CD14-positive monocyte (primary cell): ENCODE measurements at places on chromosomes 3 and 15.
A peak's percentile ranks its signal among the peaks of the same experiment; 100 is the strongest.

DNA sequence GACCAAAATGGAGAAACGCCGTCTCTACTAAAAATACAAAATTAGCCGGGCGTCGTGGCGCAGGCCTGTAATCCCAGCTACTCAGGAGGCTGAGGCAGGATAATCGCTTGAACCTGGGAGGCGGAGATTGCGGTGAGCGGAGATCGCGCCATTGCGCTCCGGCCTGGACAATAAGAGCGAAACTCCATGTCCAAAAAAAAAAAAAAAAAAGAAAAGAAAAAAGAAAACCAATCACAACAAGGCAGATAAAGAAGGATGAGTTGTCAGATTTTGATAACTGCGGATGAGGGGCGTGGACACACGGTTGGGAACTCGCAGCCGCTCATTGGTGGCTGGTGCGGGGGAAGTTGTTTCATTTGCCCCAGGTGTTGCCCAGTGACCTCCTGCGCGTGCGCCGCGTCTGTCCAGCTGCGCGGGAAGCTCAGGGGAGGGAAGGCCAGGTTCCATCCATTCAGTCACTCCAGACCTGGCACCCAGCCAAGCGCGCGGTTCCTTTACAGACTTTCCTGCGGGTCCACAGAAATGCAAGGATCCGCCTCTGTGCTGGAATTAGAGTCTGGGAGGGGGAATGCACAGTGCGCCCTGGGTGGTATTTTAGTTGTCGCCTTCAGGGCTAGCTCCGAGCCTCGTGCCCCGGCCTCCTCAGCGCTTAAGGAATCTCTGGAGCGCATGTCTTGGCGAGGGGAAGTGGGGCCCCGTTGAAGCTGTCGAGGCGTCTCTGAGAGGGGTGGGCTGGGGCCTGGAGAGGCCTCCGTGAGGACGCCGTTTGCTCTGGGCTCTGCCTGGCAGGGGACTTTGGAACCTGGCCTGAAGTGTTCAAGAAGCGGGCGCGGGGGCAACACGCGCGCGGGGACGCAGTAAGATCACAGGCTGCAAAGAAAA, 708 bp upstream of the GCHFR start:
- no peak for DNase-seq

DNA sequence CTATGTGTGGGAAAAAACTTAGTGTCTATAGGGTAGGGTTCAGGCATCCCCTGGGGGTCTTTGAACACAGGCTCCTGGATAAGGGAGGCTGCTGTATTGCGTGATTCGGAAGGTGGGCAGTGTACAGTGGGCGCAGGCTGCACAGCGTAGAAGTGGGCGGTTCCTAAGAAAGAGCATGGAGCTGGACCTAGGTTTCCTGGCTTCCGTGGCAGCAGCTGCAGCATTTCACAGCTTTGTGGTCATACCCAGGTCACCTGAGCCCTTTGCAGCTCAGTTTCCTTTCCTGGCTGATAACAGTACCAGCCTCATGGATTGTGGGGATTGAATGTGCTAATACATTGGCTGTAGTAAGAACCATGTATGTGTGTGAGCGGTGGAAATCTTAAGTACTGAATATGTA, 22.2 kb downstream of the CFAP100 start:
- no peak for DNase-seq

- no peak for DNase-seq
These were observed 6.3 kb upstream of the HES1 start for GRCh38 chr3:194129581-194130133.

- DNase-seq, result no peak
These were observed 196.4 kb downstream of the RORA start for GRCh38 chr15:61032600-61033286.

DNA sequence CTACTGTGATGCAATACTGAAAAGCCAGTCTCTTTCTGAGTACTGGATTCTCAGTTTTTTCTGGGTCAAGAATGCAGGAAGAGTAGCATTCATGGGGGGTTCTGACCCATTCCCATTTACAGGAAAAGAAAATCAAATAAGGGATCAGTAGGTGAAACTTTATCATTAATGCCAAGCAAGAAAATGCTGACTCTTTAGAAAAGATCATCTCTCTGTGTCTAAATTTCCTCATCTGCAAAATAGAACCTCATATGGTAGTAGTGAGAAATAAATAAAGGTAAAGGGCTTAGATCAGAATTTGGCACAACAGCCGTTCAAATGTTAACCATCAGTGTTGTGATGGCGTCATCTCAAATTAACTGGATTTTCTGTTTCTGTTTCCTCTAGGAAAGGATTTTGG, 807.6 kb upstream of the LMCD1 start:
- no peak for DNase-seq

- no peak for DNase-seq
These were observed 335.9 kb downstream of the VPS13C start for GRCh38 chr15:61724251-61724939.

GRCh38 chr3:14283092-14283812, 104.6 kb downstream of the LSM3 start:
- no peak for DNase-seq

DNA sequence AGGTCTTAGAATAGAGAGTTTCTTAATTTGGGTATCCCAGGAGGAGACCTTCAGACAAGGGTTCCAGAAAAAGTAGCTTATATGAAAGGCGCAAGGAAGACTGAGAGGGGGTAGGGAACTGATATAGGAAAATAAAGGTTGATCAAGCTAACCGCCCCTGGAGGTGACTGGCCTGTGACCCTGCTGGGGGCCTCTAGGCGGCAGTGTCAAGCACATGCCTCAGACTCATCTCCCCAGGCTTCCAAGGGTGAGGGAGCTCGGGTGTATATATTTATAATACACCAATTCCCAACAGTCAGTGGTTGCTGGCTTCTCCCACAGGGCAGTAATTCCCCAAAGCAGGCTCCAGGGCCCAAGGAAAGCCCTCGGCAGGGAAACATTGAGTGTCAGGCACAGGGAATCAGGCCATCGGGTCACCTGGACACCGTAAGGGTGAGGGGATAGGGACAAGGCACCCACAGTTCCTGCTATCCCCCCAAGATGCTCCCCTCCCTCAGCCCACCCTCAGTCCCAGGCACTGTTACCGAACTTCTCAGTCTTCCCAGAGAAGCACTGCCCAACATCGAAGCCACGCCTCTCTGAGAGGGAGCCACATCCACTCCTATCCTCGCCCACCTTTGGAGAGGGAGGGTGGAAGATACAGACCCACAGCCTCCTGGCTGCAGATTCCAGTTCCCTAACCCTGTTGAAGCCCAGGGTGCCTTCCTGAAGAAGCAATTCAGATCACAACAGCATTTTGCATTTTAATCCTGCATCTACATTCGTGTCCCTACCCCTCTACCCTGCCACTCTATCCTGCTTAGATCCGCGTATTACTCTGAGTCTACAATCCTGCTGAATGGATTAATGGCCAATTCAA, 19.5 kb upstream of the CAV3 start:
- no peak for DNase-seq

GRCh38 chr3:83011481-83011880, 1250.0 kb upstream of the GBE1 start:
- DNase-seq, result no peak

DNA sequence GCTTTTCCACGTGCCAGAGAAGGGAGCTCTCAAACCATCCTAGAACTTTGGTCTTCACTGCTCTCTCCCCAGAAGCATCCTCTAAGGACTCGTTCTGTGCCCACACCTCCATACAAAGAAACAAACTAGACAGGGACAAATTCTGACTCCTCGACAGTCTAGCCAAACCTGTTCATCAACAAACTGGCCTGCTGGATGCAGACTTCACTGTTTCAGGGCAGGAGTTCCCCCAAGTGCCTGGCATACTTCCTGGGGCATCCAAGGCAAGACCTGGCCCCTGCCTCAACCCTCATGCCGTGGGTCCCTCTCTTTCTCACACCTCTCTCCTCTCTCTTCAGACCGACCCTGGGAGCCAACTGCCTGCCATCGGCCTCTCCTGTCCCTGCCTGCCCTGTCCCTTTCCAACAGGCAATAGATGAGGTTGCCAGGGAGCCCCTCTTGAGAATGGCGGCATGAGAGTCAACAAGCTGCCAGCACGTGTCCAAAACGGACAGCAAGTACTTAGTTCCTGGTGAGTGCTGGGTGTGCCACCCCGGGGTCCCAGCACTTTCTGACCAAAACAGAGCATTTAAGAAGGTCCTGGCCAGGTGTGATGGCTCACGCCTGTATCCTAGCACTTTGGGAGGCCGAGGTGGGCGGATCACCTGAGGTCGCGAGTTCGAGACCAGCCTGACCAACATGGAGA, 79.1 kb upstream of the HES1 start:
- no peak for DNase-seq

GRCh38 chr15:59825901-59826300, 136.8 kb upstream of the BNIP2 start:
- no peak for DNase-seq

- DNase-seq, result no peak
These were observed 21.7 kb downstream of the ATG3 start for GRCh38 chr3:112539825-112540650.

- DNase-seq, result no peak
These were observed 5.3 kb downstream of the EIF5A2 start for GRCh38 chr3:170903123-170903522.

DNA sequence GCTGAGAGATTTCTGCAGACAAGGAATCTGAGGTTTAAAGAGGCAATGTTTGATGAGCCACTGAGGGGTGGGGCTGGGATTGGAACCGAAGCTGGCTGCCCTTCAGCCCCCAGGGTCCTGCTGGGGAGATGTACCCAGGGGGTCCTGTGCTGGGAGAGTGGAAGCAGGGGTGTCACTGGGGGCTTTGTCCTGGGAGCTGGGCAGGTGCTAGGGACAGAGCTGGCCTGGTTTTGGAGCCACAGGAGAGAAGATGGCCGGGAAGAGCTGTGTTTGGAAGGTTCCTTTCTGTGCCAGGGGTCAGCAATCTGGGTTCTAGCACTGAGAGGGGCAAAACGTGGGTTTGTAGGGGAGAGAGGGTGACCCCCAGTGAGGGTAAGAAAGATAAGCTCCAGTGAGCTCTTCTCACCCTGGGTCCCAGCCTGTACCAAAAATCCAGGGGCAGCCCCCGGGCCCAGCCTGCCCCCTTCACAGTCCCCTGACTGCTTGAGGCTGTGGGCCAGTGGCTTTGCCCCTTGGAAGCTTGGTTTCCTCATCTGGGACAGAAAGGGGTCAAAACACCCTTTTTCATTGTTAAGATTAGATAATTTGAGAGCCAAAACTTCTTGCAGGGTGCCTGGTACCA, 69.6 kb downstream of the SMAD3 start:
- no peak for DNase-seq

DNA sequence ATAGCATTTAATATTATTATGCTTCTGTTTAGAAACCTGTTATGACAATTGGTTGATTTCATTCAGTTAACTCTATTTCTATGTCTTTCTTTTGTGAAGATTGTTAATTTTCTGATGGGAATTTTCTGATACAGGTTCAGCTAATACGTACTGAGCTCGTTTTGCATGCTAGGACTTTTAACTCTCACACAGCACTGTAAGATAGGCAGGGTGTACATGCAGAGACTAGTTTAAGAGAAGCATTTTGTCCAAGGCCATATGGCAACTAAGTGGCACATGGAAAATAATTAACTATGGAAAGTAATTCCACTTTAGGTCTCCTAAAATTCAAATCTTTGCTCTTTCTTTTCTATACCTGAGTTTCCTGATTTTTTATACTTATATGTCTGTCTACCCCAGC, 81.9 kb downstream of the IL1RAP start:
- DNase-seq, result no peak

- DNase-seq, result no peak
These were observed 29.7 kb downstream of the MRPS11 start for GRCh38 chr15:88497109-88497765.

GRCh38 chr3:37189109-37189508, 14.7 kb upstream of the LRRFIP2 start:
- no peak for DNase-seq

DNA sequence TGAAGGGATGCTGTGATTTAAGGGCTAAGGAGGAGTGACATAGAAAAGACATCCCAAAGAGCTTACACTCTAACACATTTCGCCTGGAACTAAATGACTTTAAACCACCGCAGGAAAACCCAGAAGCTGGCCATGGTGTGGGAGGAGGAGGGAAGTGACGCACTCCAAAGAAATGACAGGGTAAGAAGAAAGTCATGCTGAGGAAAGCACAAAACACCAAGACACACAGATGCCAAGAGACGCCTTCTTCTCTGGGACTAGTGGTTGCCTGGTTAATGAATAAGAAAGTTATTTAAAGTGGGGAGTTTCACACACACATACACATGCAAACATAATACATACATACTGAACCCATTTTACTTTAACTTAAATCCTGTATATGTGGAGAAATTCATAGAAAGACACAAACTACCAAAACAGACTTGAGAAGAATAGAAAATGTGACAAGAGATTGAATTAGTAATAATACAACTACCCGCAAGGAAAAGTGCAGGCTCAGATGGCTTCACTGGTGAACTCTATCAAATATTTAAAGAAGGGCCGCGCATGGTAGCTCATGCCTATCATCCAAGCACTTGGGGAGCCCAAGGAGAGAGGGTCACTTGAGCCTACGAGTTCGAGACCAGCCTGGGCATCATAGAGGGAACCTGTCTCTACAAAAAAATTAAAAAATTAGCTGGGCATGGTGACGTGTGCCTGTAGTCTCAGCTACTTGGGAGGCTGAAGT, 125.5 kb downstream of the NSMCE3 start:
- no peak for DNase-seq

- no peak for DNase-seq
These were observed 36.7 kb upstream of the MFGE8 start for GRCh38 chr15:88949734-88950400.

DNA sequence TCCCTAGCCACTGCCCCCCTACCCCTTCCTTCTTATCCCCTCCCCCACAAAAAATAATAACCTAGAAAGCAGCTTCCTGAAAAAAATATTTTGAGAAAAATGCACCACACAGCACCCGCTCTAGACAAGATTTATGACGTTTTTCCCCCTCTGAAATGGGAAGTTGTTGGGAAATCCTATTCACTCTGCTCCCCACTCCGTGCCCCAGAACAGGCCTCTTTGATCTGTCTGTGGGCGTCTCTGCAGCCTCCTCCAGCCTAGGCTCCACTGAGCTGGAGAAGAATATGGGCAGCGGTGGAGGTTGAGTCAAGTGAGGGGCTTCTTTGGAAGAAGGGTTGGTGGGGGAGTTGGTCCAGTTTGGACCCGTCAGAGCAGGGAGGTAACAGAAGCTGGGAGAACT, 28.5 kb upstream of the POLG start:
- DNase-seq, result peak; percentile 70

- no peak for DNase-seq
These were observed 265.1 kb downstream of the THSD4 start for GRCh38 chr15:71380345-71380744.

- no peak for DNase-seq
These were observed 78.5 kb downstream of the OCA2 start for GRCh38 chr15:28020644-28021043.
